Cortex of kidney (tissue), 1 donor: ENCODE measurements at places on chromosomes 4 and X.

DNA sequence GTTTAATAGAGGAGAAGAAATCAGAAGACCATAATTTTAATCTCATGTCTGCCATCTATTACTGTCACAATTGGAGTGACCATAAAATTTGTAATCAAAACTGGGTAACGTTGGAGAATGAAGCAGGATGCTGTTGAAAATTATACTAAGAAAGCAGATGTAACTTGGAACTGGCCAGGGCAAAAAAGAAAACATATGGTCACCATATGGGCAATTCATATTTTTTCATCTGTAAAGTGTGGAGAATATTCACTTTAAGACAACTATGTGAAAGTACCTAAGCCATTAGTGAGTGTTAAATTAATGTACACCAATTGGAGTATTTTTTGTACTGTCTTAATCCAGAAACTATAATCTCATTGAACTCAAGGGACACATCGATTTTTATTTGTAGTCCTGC, 1008.0 kb downstream of the GLUD2 start:
- no peak for DNase-seq

- no peak for DNase-seq
These were observed 53.1 kb downstream of the EFNB1 start for GRCh38 chrX:68881911-68882310.

- no peak for DNase-seq
These were observed 33.4 kb upstream of the ENPP6 start for GRCh38 chr4:184250795-184251669.

DNA sequence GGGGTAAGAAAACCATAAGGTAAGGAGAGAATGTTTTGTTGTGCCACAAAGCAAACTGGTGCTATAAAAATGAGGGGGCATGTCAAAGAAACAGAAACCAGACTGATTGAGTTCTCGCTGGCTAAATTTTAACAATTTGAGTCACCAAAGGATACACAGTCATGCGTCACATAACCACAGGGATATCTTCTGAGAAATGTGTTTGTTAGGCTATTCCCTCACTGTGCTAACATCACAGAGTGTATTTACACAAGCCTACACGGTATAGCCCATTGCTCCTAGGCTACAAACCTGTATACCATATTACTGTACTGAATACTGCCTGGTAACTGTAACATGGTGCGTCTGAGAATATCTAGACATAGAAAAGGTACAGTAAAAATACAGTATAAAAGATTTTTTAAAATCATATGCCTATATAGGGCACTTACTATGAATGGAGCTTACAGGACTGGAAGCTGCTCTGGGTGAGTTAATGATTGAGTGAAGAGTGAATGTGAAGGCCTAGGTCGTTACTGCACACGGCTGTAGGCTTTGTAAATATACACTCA, 50.1 kb downstream of the FBXW7 start:
- DNase-seq: no peak

DNA sequence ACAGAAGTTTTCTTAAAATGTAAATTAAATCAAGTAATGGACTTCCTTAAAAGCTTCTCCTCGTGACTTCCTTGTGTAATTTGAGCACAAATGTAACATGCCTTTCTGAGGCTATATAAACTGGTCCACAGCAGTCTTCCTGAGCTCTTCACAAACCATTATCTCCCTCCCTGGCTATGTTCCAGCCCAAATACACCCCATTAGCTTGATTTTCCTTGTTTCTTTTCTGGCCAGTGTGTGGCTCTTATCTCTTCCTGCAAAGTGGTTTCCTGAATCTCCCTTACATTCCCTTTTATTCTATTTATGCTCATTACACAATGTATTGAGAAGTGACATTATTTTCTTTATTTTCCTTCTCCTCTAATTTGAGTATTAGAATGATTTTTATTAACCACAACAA, 1085.3 kb upstream of the PCDH10 start:
- DNase-seq: no peak

DNA sequence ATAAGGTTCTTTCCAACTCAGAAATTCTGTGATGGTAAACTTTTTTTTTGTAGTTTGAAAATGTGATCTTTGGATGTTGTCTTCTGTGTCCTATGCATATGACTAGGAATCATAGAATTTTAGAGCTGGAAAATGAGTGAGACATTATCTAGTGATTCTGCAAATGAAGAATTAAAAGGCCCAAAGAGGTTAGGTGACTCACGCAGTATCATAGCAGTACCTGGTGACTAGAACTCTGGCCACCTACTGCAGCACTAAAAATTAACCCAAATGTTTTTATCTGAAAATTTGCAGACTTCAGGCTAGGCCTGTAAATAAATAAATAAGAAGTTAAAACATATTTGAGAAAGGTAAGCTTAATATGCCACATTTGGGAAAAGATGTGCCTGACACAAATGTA, 52.8 kb downstream of the NFKB1 start:
- DNase-seq: no peak

DNA sequence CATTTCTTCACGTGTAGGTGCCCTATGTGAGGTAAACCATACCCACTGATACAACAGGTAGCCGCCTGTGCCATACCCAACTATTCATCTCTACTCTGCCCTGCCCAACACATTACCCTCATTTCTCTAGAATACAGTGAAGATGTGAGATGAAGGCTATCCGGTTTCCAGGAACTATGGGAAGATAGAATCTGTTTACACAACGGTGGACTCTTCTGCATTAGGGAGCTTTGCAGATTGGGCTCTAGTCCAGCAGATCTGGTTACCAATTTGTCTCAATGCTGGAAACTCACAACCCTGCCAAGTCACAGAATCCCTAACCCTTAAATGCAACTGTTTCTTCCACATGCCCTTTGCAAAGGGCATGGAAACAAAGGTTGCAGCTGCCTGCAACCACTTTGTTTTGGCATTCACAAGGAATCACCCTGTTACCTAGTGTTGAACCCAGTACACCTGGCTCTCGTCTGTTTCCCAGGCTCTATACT, 6.4 kb upstream of the SLAIN2 start:
- DNase-seq: no peak

- DNase-seq: no peak
These were observed 570.4 kb upstream of the DIPK2B start for GRCh38 chrX:45771114-45771513.

DNA sequence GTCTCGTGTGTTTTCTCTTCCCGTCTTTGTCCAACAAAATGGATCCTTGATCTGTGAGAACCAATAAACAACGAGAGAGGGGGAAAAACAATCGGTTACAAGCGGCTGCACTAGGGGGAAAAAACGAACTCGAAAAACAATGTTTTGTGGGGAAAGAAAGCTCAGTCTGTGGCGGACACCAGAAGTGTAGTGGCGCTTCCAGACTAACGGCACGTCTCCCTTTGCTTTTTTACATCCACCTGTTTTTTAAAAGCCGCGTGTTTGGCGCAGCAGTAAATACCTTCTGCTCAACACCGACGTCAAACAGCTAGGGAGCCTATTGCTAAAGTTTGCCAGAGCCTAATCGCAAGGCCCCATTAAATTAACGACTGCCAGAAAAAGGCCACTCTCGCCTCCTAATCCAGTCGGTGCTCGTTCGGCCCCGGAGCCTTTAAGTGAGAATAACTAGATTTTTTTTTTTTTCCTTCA, 3.3 kb downstream of the NKX6-1 start:
- DNase-seq: no peak

DNA sequence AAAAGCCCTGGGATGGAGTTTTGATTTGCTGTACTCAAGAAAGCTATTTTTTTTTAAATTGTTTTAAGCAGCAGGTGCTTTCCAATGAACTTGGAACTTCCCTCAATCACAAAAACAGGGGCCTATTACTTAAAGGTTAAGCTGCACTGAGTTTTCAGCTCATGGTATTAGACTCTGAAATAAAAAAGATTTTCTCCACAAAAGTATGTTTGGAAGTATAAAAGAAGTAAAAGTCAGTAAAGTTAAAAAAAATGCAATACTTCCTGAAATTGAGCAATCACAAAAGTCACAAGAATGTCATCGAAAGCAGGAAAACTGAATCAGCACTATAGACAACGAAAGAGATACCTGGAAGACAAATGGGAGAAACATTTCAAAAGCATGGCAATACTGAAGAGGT, 38.9 kb upstream of the PLAC8 start:
- DNase-seq: no peak

- DNase-seq: no peak
These were observed 2201.6 kb upstream of the TENM3 start for GRCh38 chr4:180041576-180041975.

- DNase-seq: no peak
These were observed 61.5 kb upstream of the MMAA start for GRCh38 chr4:145557720-145558119.

- no peak for DNase-seq
These were observed 332.9 kb downstream of the RAB28 start for GRCh38 chr4:13151194-13151593.
